Left renal pelvis (tissue), 4 donors: ENCODE measurements at places on chromosomes 12 and 14.

GRCh38 chr12:61536117-61536516 lies 724.1 kb upstream of the USP15 start:
- DNase-seq, result no peak

- DNase-seq, result no peak
Observed at GRCh38 chr14:63308723-63309317, 9.9 kb downstream of the GPHB5 start.

DNA sequence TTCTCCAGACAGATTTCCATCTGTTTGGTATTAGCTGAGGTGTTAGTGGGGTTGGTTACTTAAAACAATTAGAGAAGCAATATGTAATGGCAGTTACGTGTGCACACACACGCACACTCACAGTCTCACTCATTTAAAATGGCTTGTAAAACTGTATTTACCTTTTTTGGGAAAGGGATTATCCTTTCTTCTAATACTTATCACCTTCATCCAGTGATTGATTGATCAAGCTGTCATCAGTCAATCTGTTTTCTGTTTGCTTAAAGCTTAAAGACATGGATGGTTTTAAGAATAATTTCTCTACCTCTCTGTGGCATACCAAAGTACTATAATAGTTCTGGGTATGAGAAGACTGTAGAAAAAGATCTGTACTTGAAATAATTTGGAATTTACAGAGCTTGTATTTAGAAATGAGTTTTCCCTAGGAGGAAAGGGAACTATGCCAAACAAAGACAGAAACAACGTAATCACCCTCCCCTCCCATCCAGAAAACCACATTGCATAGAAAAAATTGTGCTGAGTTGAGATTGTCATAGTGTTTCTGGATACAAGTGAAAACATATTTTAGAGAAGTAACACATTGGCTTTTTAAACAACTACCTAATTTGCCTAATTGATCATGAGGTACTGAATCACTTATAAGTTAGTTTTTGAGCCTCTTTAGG lies 455.8 kb downstream of the PCNX1 start:
- no peak for DNase-seq

- no peak for DNase-seq
Observed at GRCh38 chr12:57191410-57191809, 25.2 kb upstream of the NXPH4 start.

DNA sequence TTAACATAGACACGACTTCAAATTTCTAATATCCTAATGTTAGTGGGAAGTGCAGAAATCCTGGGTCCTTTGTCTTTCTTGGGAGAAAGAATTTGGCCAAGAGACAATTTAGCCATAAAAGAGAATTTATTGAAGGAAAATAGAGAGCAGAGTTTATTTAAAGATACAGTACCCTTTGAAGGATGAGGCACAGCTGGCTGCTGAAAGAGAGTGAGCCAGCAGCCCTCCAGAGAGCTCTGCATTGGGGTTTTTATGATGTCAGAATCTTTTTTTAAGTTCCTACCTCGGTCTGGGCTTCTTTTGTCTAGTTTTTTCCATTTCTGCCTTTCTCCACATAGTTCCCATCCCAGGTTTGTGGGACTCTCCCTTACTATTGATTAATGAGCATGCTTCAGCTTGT lies 37.5 kb downstream of the CCER1 start:
- no peak for DNase-seq

GRCh38 chr14:53845813-53846693 lies 110.6 kb downstream of the BMP4 start:
- no peak for DNase-seq

GRCh38 chr12:130952171-130952954 lies 1.3 kb upstream of the ADGRD1 start:
- DNase-seq, result no peak

DNA sequence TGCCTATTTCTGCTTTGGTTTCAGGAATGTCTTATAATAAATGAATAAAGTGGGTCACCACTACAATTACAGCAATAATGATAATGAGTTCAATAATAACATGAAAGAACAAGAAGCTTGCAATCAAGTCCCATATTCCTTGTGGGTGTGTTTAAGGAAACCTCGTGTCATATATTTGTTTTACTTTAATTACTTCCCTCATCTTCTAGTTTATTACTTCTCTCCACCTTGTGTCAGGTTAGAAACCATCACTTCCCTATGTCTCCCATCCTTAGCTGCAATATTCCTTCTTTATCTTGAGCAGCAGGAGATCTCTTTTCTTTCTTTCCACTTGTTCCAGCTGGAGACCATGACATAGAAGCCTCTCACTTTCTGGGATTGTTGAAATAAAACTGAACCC lies 384.0 kb upstream of the TMEM132C start:
- DNase-seq, result no peak

DNA sequence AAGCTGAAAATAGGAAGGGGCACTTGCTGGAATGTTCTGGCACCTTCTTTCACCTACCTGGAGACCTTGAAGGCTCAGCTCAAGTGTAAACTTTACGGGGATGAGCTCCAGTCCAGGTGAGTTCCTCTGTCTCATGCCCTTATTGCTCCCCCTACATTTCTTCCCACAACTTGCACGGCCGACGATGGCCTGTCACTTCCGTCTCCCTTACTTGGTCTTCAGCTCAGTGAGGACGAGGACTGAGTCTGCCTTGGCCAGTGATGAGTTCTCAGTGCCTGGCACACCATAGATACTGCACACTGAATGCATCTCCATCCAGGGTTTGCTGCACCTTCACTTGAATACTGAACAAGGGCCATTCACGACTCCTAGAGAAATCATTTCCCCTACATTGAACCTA lies 21.4 kb downstream of the ADGRD1 start:
- no peak for DNase-seq

GRCh38 chr12:46159309-46159901 lies 109.4 kb downstream of the SLC38A1 start:
- no peak for DNase-seq

DNA sequence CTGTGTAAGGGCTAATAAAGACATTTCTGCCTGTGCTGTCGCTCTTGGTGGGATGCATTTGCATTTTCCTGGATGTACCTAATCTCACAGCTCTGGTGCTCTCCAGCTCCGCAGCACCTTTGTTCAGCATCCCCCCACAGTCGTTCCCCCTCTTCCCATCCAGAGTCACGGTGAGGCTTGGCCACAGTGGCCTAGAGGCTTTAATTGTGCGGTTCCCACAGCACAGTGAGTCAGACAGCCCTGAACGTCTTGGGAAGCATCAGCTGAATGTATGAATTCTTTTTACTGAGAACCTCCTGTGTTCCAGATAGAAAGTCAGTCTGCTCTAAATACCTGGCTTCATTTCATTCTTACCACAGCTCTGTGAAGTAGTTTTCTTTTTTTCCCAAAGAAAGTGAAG lies 28.7 kb downstream of the MLXIP start:
- no peak for DNase-seq

GRCh38 chr14:90062127-90062794 lies 467 bp downstream of the KCNK13 start:
- DNase-seq, result no peak

GRCh38 chr12:40122842-40123241 lies 17.0 kb upstream of the SLC2A13 start:
- no peak for DNase-seq

DNA sequence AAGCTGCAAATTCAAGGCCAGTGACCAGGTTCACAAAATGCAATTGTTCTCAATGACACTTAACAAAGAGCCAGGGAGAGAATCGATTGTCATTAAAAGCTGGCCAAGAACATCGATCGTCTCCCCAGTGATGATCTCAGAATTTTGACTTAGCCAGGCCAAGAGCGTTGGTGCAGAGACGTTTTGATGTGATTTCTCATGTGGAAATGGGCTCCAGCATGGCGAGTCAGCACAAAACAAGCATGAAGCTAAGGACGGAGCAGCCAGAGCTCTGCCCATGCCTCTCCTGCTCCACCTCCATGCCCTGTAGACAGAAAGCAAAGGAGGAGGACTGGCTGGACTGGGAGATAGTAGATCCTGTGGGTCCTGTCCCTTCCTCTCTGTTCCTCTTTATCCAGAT lies 270.8 kb downstream of the FOXN3 start:
- DNase-seq, result no peak

DNA sequence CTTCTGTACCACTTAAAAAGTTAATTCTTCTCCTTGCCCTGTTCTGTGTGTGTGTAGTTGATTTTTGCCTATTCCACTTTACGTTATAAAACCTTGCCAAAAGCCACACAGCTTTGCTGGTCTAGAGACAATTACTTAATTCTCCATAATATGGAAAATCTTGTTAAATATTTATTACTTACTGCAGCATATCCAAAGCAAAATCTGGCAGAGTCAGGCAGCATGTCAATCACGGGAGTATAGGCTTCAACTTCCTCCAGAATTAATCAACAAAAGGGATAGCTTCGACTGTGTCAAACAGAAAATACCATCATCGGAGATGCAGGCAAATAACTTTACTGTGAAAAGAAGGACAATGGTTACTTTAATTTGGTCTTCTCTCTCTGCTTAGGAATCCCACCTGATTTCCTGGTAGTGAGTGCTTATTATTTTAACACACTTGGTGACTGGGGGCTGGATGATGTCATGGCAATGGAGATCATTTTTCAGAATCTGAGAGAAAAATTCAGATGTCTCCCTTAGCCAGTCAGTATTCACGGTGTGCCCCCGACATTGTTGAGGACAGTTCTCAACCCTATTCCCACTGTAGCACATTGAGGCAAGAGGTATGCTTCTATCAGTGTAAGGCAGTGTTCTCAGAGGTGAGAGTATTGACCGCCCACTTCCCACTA lies 3.7 kb upstream of the MSRB3 start:
- no peak for DNase-seq

DNA sequence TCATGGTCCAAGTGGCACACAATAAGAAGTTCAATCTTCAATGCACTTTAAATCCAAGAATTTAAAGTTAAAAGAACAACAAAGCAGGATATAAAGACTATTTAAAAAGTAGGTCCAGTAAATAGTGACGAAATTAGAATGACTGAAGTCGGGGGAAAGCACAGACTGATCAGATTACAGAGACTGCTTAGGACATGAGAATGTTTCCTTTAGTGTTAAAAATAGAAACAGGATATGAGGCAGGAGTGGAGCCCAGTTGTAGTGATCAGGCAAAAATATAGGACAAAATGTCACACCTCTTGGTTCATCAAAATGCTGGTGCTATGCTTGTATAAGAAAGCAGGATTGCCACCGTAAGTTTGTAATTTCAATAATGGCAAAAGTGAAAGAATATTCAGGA lies 52.2 kb upstream of the CD163 start:
- DNase-seq, result peak; percentile 17

DNA sequence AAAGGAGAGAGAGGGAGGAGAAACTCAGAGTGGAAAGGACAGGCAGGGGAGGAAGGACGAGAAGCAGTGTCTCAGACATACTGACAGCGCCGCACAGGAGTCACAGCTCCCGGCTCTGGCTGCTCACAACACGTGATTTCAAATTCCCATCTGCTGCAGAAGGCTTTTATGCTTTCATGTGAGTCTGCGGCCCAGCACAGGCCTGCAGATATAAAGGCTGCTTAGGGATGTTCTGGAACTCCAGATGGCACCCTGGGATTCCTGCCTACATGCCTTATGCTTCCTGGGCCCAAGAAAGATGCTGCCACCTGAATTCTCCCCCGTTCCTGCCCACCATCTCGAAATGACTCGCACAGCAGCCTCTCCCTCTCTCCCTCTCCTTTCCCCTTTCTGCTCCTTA lies 89.6 kb downstream of the NUAK1 start:
- DNase-seq, result no peak

DNA sequence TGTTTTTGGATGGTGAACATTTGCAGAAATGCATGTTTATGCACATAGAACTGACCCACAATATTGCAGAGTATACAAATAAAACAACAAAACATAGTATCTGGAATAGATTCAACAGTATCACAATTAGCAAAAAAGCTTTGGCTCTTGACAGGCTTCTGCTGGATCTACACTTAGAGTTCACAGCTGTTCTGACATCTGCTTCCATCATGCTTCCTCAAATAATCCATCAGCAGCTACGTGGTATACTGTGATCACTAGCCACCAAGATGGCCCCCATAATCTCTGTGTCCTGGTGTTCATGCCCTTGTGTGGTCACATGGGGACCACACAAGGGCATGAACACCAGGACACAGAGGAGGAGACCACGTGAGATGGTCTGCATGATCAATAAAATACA lies 166.6 kb upstream of the CCDC198 start:
- no peak for DNase-seq
